ENCODE measurements at places on chromosomes 5 and 9. TPM values are rescaled to one million over a fixed set of nuclear protein-coding genes. Genes with fewer than 3 reads are reported as not detected.

DNA sequence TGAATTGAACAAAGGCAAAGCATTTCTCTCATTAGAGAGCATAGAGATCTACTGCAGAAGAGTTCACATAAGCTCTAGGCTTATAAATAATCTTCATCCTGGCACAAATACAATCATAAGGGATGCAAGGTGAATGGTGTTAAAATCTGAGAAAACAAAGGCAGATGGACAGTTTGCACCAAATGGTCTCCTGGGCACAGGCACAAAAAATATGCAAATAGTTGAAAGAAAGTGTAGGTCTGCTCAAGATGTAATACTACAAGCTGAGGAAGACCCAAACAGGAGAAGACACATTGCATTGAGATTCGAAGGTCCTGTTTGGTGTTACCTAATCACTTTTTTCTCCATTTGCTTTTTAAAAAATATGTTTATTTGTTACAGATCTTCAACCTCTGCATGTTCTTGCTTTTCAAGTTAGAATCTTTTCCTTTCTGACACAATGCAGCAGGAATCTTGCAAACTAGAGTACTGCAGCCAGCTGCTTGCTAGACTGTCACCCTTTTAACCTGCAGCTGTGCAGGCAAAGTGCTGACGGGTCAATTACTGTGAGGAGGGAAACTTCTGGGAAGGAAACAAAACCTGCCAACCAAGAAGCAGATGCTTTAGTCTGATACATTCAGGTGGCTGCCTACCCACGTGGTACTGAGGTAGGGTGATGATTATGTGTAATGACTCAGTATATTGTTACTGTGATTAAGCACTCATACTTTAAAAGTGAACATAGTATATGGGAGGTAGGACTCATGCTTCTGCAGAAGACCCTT is 1048.6 kb upstream of the SEMA6A start:
- peaks cover 5% of the 10 kb centered on the region for H3K4me1 ChIP-seq
- no peaks in the 10 kb centered on the region for H3K36me3 ChIP-seq

DNA sequence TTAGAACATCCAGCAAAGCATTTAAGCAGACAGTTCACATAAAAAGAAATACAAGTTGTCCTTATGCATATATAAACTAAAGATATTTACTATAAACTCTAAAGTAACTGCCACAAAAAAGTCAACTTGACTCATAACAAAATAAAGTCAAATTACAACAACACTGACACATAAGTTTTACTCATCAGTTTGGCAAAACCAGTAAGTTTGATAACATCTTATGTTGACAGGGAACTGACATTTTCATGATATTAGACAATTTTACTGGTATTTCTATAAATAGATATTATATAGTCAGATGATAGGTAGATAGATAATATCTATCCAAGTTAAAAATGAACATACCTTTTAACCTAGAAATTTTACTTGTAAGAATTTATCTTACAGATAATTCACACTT is 9.9 kb upstream of the TSLP start:
- peaks cover 6% of the 10 kb centered on the region for H3K4me1 ChIP-seq
- H3K27me3 ChIP-seq: peaks cover 12% of the 10 kb centered on the region
- no peak for DNase-seq
- no peaks in the 10 kb centered on the region for H3K36me3 ChIP-seq
- no peak overlapping the region for H3K27ac ChIP-seq

Gene AP3B1
- total RNA-seq: 39.7 TPM

Gene C9
- total RNA-seq: not detected

- H3K4me1 ChIP-seq: peaks cover 16% of the 10 kb centered on the region
- no peak overlapping the region for H3K4me3 ChIP-seq
- DNase-seq: no peak
- H3K27me3 ChIP-seq: no peaks in the 10 kb centered on the region
- H3K36me3 ChIP-seq: no peaks in the 10 kb centered on the region
Observed at GRCh38 chr9:3902631-3903030, 376.8 kb upstream of the RFX3 start.

DNA sequence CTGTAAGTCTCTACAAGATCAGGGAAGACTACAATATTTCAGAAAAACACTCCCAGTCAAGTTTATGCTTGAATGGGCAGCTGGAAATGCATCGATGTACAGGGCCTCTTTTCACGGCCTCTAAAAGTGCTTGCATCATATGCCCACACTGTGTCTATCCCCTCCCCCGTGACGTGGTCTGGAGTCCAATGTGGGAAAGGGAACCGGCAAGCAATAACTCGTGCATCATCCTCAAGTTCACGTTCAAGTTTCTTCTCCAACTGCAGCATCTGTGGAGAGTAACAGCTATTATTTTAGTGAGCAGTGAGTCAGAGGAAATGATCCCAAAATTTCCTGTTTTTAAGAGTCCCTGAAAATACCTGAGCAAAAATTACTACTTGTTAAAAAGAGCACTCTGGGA is 22.3 kb downstream of the ATPSCKMT start:
- H3K27me3 ChIP-seq: no peaks in the 10 kb centered on the region
- no peak for DNase-seq
- H3K4me1 ChIP-seq: no peaks in the 10 kb centered on the region
- no peak overlapping the region for H3K4me3 ChIP-seq

GRCh38 chr5:116507051-116507537 is 67.5 kb downstream of the SEMA6A start:
- H3K27me3 ChIP-seq: no peaks in the 10 kb centered on the region
- H3K27ac ChIP-seq: no peak overlapping the region
- peaks cover 7% of the 10 kb centered on the region for H3K4me1 ChIP-seq

- H3K4me1 ChIP-seq: peaks cover 26% of the 10 kb centered on the region
- no peak overlapping the region for H3K27ac ChIP-seq
- H3K4me3 ChIP-seq: no peak overlapping the region
Observed at GRCh38 chr9:16342246-16343020, 528.0 kb downstream of the BNC2 start.

- H3K36me3 ChIP-seq: peaks cover 4% of the 10 kb centered on the region
- H3K27me3 ChIP-seq: peaks cover 10% of the 10 kb centered on the region
- peak; percentile 18 for DNase-seq
Observed at GRCh38 chr9:93976973-93977372, 21.8 kb upstream of the BARX1 start.

DNA sequence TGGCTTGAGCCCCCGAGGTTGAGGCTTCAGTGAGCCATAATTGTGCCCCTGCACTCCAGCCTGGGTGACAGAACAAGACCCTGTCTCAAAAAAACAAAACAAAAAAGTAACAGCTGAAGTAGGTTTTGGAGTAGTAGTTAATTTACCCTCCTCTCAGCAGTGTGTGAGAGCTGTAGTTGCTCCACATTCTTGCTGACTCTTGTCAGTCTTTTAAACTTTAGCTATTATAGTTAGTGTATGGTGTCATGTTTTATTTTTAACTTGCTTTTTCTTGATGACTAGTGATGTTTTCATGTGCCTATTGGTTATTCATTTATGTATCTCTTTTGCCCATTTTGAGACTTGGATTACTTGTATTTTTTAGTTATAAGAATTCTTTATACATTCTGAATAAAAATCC is 52.9 kb upstream of the DHFR start:
- H3K4me1 ChIP-seq: no peaks in the 10 kb centered on the region
- H3K36me3 ChIP-seq: peaks cover 26% of the 10 kb centered on the region
- no peaks in the 10 kb centered on the region for H3K27me3 ChIP-seq

DNA sequence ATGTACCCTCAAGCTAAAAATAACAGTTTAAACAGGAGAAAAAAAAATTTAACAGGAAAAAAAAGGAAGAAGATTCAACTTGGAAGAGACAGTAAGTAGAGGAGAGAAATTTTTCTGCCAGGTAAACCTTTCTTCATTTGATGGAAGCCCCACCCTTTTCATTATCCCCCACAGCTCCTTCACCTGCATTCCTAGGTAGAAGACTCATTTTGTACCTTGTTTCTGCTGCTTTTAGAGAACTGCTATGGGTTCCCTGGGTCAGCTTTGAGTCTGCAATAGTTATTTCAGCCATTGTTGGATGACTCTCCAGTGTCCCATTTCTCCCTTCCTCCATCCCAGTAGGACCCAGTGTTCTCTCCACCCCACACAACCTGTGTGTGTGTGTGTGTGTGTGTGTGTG is 74.1 kb upstream of the CPEB4 start:
- no peak overlapping the region for H3K4me3 ChIP-seq
- peaks cover 27% of the 10 kb centered on the region for H3K4me1 ChIP-seq
- DNase-seq: no peak
- H3K27me3 ChIP-seq: no peaks in the 10 kb centered on the region
- H3K27ac ChIP-seq: peak overlapping the region; percentile 37

DNA sequence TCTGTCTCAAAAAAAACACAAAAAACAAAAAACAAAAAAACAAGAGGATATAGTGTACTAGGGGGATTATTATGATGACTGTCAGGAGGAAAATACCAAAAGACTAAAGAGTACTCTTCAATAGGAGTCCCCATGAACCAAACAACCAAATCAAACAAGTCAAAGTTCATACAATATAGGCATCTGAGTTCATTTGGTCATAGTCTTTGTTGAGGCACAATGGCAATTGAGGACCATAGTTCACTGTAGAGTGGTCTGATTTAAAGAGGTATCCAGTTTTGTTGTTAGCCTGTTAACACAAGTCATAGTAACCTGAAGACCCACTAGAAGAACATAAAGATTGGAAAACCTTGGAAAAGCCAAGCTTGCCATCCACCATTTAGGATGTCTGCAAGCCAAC is 11.3 kb upstream of the UBTD2 start:
- H3K36me3 ChIP-seq: peaks cover 5% of the 10 kb centered on the region
- H3K27ac ChIP-seq: no peak overlapping the region
- DNase-seq: no peak

DNA sequence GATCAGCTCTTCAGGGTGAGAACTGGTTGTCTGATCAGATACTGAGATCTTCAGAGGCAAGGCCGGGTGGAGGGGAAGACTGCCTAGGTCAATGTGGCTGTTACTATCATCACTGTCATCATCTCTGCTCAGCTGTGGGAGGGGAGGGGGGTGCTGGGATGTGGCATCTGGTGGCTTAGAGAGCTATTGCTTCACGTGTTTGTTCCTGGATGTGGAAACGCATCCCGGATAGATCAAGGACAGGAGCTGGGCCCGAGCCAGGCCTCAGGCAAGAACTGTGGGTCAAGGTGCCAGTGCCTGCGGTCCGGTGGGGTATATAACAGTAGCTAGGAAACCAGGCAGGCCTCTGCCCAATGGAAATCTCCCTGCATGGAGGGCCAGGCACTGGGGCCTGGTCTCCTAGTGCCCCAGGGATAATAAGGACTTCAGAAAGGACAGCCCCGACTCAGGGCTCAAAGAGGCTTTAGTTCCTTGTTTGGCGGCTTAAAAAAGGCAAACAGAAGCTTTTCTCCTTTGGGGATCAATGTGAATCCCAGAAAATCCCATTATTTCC is 30.3 kb upstream of the TIFAB start:
- no peak for DNase-seq
- no peaks in the 10 kb centered on the region for H3K27me3 ChIP-seq
- H3K4me3 ChIP-seq: no peak overlapping the region
- H3K27ac ChIP-seq: no peak overlapping the region
- H3K4me1 ChIP-seq: peaks cover 3% of the 10 kb centered on the region

DNA sequence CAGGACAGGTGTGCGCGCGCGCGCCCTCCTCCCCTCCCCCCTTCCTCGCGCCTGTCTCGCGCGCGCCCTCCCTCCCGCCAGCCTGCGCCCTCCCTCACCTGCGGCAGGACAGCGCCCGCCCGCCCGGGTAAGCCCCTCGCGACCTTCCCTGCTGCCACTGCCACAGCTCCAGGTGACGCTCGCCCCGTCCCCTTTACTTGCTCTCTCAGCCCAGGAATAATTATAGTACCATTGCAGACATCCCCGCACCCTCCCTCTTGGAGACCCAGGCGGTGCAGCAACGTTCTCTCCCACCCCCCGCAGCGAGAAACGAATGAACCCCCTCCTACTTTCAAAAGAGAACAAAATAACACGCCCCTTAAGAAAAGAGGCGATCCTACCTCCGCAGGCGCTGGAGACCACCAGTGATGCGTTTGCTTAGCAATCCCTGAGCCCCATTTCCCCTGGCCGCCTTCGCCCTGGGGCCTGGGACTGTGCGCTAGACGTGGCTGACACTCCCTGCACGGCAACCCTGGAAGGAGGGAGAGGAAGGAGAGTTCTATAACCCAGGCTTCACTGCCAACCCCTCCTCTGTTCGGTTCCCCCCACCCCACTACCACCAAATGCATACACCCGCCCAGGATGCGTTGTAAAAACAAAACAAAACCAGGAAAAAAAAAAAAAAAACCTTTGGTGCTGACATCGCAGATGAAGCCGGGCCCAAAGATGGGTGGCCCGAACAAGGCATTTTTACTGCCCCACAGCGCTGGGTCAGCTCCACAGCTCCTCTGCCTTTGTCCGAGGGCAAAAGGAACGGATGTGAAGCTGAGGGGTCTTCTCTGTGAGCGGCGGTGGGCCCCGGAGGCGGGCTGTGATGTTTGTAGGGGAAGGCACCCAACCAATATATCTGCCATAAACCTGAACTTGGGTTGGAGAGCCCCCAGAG is 5.6 kb upstream of the PURA start:
- peaks cover 10% of the 10 kb centered on the region for H3K36me3 ChIP-seq
- H3K4me3 ChIP-seq: peak overlapping the region; percentile 97
- H3K27me3 ChIP-seq: no peaks in the 10 kb centered on the region
- H3K27ac ChIP-seq: peak overlapping the region; percentile 98
- H3K4me1 ChIP-seq: peaks cover 50% of the 10 kb centered on the region
- DNase-seq: peak; percentile 47

Gene FAM151B
- total RNA-seq: 1.8 TPM

DNA sequence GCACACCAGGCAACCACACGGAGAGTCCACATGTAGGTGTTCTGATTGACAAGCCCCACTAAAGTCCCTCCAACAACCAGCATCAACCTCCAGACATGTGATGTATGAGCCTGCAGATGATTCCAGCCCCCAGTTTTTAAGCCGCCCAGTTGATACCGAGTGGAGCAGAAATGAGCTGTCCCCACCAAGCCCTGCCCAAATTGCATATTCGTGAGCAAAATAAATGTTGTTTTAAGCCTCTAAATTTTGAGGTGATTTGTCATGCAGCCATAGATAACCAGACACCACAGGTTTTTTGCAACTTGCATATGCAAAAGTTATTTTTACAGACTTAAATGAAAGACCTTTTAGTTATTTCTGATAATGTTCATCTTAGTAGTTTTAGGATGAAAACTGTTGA is 187.7 kb downstream of the PIK3R1 start:
- no peak overlapping the region for H3K27ac ChIP-seq
- H3K4me1 ChIP-seq: peaks cover 20% of the 10 kb centered on the region
- H3K4me3 ChIP-seq: no peak overlapping the region

GRCh38 chr9:89576404-89576839 is 28.4 kb upstream of the GADD45G start:
- DNase-seq: peak; percentile 56
- peaks cover 89% of the 10 kb centered on the region for H3K27me3 ChIP-seq
- no peaks in the 10 kb centered on the region for H3K4me1 ChIP-seq
- H3K4me3 ChIP-seq: no peak overlapping the region

GRCh38 chr9:23850242-23850689 is 24.2 kb upstream of the ELAVL2 start:
- no peaks in the 10 kb centered on the region for H3K4me1 ChIP-seq
- no peak overlapping the region for H3K4me3 ChIP-seq
- no peak for DNase-seq
- peaks cover 37% of the 10 kb centered on the region for H3K27me3 ChIP-seq

DNA sequence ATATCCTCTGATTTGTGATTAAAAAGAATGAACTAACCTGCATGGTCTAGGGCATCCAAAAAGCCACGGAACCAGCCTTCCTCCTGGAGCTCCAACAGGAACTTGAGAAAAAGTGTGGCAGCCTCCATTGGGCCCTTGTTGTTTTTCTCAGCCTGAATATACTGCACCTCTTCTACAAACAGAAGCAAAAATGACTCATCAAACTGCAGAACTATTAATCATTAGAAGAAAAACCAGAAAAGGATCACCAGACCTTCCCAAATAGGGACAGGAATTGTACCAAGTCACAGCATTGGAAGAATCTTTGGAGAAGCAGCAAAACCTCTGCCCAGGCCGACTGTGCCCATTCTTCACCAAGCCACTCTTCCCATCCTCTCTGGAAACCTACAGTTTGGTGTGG is 25.2 kb downstream of the RIGI start:
- no peaks in the 10 kb centered on the region for H3K27me3 ChIP-seq
- H3K4me1 ChIP-seq: peaks cover 7% of the 10 kb centered on the region
- DNase-seq: peak; percentile 18
- H3K27ac ChIP-seq: peak overlapping the region; percentile 57
- H3K36me3 ChIP-seq: peaks cover 5% of the 10 kb centered on the region

Gene PDLIM4
- total RNA-seq: 91.4 TPM

Gene KIF4B
- total RNA-seq: not detected
